ENCODE measurements at places on chromosomes 7 and 10.

DNA sequence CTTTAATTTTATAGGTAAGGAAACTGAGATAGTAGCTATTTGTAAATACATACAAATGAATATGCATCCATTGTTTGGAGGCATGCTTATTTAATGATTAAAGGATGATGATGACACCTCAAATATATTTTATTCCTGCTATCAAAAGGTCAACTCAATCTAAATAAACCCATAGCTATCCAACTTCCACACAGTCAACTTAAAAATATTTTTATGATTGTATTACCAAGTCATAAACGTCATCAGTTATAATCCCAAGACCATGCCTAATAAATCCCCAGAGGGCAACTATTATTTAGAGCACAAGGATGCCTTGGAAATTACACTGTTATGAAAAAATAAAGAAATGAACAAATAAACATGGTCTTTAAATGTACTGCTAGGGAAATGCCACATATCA lies 102.1 kb downstream of the MPP7 start:
- no peak for DNase-seq

GRCh38 chr7:112798274-112799159 lies 8.3 kb upstream of the TMEM168 start:
- DNase-seq: no peak

DNA sequence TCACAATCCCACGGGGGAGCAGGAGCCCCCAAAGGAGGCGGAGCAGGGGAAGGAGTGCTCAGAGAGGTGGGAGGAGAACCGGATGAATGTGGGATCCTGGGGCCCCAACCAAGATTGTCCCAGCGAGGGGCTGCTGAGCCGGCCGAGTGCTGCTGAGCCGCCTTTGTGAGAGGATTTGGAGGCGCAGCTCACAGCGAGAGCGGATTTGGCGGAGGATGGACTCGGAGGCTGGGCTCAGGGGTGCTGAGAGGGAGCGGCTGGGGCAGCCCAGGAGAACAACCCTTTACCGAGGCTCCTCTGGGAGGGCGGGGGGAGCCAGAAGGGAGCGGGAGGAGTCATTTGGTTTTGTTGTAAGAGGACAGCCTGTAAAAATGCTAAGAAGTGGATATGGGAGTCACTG lies 23.0 kb downstream of the GHRHR start:
- DNase-seq: no peak

DNA sequence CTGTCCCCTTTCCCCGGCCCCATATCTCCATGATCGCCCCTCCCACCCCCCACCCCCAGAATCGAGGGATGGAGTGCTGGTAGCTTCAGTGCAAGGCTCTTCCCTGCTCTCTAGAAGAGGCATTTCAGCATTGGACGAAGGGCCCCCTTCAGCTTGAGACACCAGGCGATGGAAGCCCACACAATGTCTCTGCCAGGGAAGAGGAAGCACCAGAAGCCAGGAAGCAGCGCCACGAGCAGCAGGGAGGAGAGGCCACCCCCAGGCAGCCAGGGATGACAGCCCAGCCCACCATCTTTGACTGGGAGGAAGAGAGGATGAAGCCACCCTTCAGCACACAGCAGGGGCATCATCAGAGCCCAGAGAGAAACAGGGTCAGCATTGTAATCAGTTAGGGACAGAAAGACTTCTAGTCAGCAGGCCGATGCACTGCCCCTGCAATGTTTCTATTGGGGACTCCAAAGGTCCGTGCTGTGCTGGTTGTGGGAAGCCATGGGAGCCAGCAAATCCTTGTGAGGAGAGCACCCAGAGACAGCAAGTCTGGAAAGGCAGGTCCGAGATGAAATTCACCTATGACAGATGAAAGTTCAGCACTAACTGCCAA lies 15.7 kb downstream of the TMEM72 start:
- no peak for DNase-seq

Measured in fibroblast of upper back skin (primary cell).